Epithelial cell of prostate (primary cell): ENCODE measurements at places on chromosomes 3 and 15.

GRCh38 chr3:162007722-162008121 is 511.1 kb downstream of the OTOL1 start:
- no peak for DNase-seq

DNA sequence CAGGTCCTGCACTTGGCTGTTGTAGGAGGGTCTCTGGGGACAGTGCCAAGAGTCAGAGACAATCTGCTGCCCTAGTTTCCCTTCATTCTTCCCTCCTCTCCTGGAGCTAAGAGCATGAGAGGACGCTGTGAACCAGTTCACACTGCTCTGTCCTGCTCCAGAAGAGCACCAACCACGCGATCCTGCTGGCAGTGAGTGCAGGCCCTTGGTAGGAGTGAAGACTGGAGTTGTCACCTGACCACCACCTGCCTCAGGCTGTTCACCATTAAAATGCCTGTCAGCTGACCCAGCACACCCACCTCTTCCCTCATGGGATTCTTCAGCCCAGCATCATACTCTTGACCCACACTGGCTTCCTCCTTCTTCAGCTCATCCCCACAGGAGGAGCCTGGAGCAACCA is 2.9 kb downstream of the TM6SF1 start:
- no peak for DNase-seq

DNA sequence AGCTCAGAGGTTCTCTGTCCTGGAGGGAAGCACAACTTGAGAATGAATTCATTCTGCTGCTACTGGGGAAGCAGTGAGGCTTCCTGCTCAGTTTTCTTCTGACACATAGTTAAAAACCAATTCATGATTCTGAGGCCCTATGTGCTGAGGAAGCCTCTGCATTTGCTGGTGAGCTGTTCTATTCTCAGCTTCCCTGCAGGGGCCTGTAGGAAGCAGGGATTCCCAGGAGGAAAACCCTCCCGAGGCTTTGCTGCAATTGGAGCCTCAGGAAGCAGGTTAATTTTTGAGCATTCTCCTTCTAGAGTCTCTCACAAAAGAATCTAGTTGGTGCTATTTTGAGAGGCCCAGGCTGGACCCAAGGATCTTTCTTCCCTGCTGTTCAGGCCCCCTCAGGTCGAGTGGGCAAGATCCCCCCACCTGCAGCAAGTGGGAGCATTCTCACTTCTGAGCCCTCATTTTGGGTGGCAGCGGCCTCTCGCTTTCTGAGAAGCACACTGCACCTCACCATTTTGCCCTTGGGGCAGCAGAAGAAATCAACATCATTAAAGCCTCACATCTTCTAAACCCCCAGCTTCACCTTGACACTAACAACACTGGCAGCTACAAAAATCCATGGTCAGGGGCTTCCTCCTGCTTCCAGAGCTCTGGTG is 197.5 kb upstream of the TSC22D2 start:
- no peak for DNase-seq

GRCh38 chr3:105417525-105418289 is 51.0 kb downstream of the ALCAM start:
- DNase-seq = no peak

DNA sequence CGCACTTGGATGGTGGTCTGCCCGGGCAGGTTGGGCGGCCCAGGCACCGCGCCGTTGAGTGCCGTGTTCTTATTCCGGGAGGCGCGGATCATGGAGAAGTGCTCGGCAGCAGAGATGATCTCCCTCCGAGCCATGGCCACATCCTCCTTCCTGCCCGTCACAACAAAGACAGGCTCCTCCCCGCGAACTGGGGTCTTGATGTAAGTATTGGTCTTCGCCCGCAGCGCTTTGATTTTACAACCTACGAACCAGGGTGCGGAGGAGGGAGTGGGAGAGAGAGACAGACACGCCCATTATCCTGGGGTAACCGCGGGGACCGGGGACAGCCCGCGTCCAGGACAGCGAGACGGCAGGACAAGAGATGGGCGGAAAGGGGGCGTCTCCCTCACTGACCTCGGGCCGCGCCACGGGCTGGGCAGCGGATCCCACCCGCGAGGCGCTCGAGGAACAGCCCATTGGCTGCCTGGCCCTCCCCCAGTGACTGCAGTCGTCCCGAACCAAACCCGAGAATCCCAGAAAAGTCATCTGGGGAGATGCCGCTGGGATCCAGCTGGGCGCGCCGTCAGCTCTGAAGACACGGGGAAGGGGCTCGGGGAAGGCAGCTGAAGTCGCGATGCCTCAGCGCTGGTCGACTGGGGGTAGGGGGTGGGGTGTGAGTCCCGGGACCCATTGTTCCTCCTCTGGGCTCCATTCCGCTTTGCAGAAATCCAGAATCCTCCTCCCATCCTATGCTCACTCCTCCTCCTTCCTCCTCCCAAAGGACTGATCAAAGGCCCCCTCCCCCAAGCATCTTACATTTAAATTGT is 1.2 kb downstream of the MEX3B start:
- no peak for DNase-seq
